ENCODE measurements at places on chromosomes 3 and 15. TPM values are rescaled to one million over a fixed set of nuclear protein-coding genes. Genes with fewer than 3 reads are reported as not detected.

The CHL1 gene
- total RNA-seq = 13.0 TPM

The NR1I2 gene
- 10.5 TPM for total RNA-seq

The SAMMSON gene
- total RNA-seq = 4.9 TPM

GRCh38 chr3:35908366-35909232, 269.3 kb downstream of the ARPP21 start:
- DNase-seq = peak; percentile 67
- no peaks in the 10 kb centered on the region for H3K4me1 ChIP-seq
- no peak overlapping the region for H3K27ac ChIP-seq
- no peaks in the 10 kb centered on the region for H3K27me3 ChIP-seq

The FSD2 gene
- not detected for total RNA-seq

The NRROS gene
- total RNA-seq = 1.7 TPM

The BBX gene
- 62.0 TPM for total RNA-seq

The PGBD4 gene
- 0.89 TPM for total RNA-seq

DNA sequence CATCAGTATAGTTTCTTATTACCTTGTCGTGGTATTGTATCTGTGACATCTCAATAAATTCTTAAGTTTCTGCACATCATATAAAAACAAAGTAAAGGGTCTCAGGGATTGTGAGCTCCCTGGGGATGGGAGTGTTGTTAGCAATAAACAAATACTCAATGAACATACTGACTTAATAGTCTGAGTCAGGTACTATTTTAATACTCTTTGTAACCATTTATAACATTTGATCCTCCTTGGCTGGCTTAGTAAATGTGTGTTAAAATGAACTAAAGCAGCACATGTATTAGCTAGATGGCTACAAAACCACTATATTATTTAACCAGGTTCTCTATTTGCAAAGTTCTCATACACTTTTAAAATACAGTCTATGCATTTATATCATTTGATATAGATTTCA, 1.8 kb downstream of the ICE2 start:
- no peaks in the 10 kb centered on the region for H3K27me3 ChIP-seq
- peaks cover 26% of the 10 kb centered on the region for H3K36me3 ChIP-seq
- H3K4me1 ChIP-seq = peaks cover 52% of the 10 kb centered on the region
- no peak overlapping the region for H3K27ac ChIP-seq

DNA sequence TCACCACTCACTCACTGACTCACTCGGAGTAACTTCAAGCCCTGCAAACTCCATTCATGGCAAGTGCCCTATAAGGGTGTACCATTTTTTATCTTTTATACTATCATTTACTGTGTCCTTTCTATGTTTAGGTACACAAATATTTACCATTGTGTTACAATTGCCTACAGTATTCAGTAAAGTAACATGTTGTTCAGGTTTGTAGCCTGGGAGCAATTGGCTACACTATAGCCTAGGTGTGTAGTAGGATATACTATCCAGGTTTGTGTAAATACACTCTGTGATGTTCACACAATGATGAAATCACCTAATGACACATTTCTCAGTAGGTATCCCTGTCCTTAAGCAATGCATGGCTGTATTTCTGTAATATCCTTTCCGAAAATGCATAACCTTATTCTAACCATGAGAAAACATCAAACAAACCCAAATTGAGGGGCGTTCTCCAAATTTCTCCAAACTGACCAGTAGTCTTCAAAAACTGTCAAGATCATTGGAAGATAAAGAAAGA, 17.9 kb upstream of the CNOT10 start:
- no peak for DNase-seq
- H3K4me3 ChIP-seq = no peak overlapping the region
- no peaks in the 10 kb centered on the region for H3K27me3 ChIP-seq
- H3K27ac ChIP-seq = no peak overlapping the region

DNA sequence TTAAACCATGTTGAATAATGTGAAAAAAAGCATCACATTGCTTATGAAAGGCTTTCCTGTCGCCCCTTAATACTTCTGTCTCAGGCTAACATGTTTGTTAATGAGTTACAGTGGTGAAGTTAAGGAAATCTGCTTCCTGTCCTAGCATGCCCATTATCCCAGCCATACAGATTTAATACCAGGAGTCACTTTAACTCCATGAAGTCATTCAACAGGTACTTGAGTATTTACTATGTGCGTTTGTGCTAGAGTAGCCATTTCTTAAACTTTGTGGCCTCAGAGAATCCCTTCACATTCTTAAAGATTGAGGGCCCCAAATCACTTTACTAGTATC, 10.1 kb upstream of the SETD5 start:
- peaks cover 93% of the 10 kb centered on the region for H3K36me3 ChIP-seq
- H3K27ac ChIP-seq = no peak overlapping the region
- H3K4me1 ChIP-seq = peaks cover 8% of the 10 kb centered on the region
- no peak overlapping the region for H3K4me3 ChIP-seq
- no peaks in the 10 kb centered on the region for H3K27me3 ChIP-seq

The TYRO3 gene
- total RNA-seq = 16.9 TPM

- peak; percentile 63 for DNase-seq
- H3K27me3 ChIP-seq = peaks cover 37% of the 10 kb centered on the region
- H3K36me3 ChIP-seq = no peaks in the 10 kb centered on the region
- no peak overlapping the region for H3K4me3 ChIP-seq
- H3K4me1 ChIP-seq = peaks cover 10% of the 10 kb centered on the region
These were observed 3.3 kb downstream of the GABRG3 start for GRCh38 chr15:26974120-26974780.

- no peak for DNase-seq
- H3K4me1 ChIP-seq = no peaks in the 10 kb centered on the region
- no peaks in the 10 kb centered on the region for H3K27me3 ChIP-seq
These were observed 108.9 kb downstream of the DUT start for GRCh38 chr15:48440084-48440483.

GRCh38 chr3:51391566-51392354, 675 bp downstream of the RBM15B start:
- H3K4me1 ChIP-seq = peaks cover 93% of the 10 kb centered on the region
- peaks cover 71% of the 10 kb centered on the region for H3K36me3 ChIP-seq
- H3K4me3 ChIP-seq = peak overlapping the region; percentile 91

The CCDC39 gene
- total RNA-seq = not detected

GRCh38 chr3:36175916-36176461, 204.3 kb upstream of the STAC start:
- no peak overlapping the region for H3K27ac ChIP-seq
- DNase-seq = no peak
- H3K4me3 ChIP-seq = no peak overlapping the region
- no peaks in the 10 kb centered on the region for H3K36me3 ChIP-seq
- H3K27me3 ChIP-seq = no peaks in the 10 kb centered on the region
- H3K4me1 ChIP-seq = no peaks in the 10 kb centered on the region

DNA sequence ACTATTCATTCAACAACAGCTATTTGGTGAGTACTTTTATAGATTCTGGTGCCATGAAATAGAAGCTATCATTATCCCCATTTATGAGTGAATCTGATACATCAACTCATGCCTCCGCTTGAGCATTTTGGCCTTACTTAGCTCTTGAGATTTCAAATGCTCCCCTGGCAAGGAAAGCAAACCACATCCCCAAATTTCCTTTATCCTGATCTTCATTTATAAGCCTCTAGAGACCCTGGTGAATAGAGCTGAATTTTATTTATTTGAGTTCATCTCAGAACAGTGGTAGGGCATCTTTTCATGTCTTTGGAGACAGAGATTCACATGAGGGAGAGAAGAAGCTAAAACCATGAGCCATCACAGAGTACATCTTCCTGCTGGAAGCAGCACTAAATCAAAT, 317.2 kb downstream of the SLC9A9 start:
- no peaks in the 10 kb centered on the region for H3K36me3 ChIP-seq
- no peak overlapping the region for H3K27ac ChIP-seq
- H3K27me3 ChIP-seq = no peaks in the 10 kb centered on the region
- no peak for DNase-seq
- H3K4me3 ChIP-seq = no peak overlapping the region
- peaks cover 17% of the 10 kb centered on the region for H3K4me1 ChIP-seq

DNA sequence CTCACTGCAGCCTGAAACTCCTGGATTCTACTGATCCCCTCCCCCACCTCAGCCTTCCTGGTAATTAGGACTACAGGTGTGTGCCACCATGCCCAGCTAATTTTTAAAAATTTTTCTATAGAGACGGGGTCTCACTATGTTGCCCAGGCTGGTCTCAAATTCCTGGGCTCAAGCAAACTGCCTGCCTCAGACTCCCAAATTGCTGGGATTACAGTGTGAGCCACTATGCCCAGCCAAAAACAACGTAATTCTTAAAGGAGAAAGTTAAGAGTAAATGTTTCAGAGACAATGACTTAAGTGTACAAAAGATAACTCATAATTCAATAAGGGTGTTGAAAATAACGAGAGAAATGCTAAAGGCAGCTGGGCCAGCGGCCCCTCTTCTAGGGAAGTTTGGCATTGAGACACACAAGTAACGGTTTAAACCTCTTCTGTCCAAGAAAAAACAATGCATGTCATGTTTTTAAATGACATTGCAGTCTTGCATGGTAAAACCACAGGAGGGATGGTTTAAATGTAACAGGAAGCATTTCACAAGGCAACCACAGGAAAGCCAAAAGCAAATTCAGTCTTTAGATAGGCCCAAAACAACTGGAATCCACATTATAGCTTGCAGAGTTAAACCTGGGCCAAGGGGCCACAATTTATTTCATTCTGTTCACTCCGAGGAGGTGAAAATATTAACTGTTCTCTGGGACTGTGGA, 5.1 kb downstream of the PROK2 start:
- no peak overlapping the region for H3K4me3 ChIP-seq
- no peaks in the 10 kb centered on the region for H3K36me3 ChIP-seq
- H3K27me3 ChIP-seq = peaks cover 11% of the 10 kb centered on the region
- DNase-seq = no peak

GRCh38 chr3:23612296-23612891, 193.4 kb upstream of the UBE2E1 start:
- peaks cover 23% of the 10 kb centered on the region for H3K4me1 ChIP-seq
- peak; percentile 39 for DNase-seq
- H3K27ac ChIP-seq = peak overlapping the region; percentile 66
- peak overlapping the region; percentile 12 for H3K4me3 ChIP-seq

The TGFBR2 gene
- 73.5 TPM for total RNA-seq

- H3K27ac ChIP-seq = no peak overlapping the region
- H3K4me3 ChIP-seq = no peak overlapping the region
- H3K36me3 ChIP-seq = peaks cover 100% of the 10 kb centered on the region
- DNase-seq = no peak
- H3K4me1 ChIP-seq = no peaks in the 10 kb centered on the region
These were observed 18.2 kb downstream of the IDH3A start for GRCh38 chr15:78167227-78167888.

DNA sequence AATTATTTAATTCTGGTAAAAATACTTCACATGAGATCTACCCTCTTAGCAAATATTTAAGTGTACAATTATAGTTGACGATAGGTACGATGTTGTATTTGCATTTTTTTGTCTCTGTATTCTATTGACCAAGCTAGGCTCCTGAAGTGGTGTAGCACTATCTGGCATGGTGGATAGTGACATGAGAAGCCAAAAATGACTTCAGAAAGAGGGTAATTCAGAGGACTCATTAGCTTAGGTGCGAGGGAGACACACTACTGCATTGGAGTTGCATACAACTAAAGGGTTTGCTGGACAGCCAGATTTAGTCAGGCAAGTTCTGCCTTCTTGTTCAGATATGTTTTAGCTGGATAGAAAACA, 50.6 kb downstream of the KBTBD8 start:
- no peak overlapping the region for H3K27ac ChIP-seq
- no peaks in the 10 kb centered on the region for H3K36me3 ChIP-seq
- no peaks in the 10 kb centered on the region for H3K27me3 ChIP-seq
- H3K4me3 ChIP-seq = no peak overlapping the region
- no peak for DNase-seq

GRCh38 chr3:56919137-56919796, 117.5 kb upstream of the ARHGEF3 start:
- H3K27ac ChIP-seq = peak overlapping the region; percentile 26
- H3K4me1 ChIP-seq = peaks cover 11% of the 10 kb centered on the region
- H3K27me3 ChIP-seq = no peaks in the 10 kb centered on the region
- H3K36me3 ChIP-seq = no peaks in the 10 kb centered on the region
- no peak for DNase-seq
- no peak overlapping the region for H3K4me3 ChIP-seq

GRCh38 chr3:72482589-72483321, 365.5 kb downstream of the SHQ1 start:
- H3K27me3 ChIP-seq = no peaks in the 10 kb centered on the region
- no peak overlapping the region for H3K27ac ChIP-seq
- H3K4me1 ChIP-seq = peaks cover 25% of the 10 kb centered on the region
- no peaks in the 10 kb centered on the region for H3K36me3 ChIP-seq

The GOLGA8S gene
- total RNA-seq = not detected

DNA sequence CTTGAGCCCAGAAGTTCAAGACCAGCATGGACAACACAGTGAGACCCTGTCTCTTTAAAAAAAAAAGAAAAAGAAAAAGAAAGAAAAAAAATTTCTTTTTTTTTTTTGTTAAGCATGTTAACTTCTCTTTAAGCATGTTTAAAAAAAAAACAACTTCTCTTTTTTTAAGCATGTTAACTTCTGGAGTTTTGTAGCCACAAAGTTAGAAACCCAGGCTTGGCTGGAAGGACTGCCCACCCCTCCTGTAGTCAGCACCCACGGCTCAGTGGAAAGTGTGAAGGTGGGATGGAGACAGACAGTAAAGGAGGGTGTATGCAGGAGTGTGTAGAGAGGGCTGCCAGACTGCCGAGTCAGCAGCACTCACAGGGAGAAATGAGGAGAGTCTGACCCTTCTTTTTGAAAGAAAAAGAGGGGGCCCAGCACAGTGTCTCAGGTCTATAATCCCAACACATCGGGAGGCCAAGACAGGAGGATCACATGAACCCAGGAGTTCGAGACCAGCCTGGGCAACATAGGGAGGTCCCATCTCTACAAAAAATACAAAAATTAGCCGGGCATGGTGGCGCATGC, 33.2 kb downstream of the GOLGA8S start:
- no peaks in the 10 kb centered on the region for H3K27me3 ChIP-seq

The ANKDD1A gene
- 12.2 TPM for total RNA-seq

The C3orf85 gene
- total RNA-seq = not detected

- H3K4me1 ChIP-seq = no peaks in the 10 kb centered on the region
- no peak for DNase-seq
- H3K27ac ChIP-seq = no peak overlapping the region
- H3K36me3 ChIP-seq = no peaks in the 10 kb centered on the region
- H3K27me3 ChIP-seq = no peaks in the 10 kb centered on the region
These were observed 20.5 kb upstream of the CDIN1 start for GRCh38 chr15:36558921-36559320.

DNA sequence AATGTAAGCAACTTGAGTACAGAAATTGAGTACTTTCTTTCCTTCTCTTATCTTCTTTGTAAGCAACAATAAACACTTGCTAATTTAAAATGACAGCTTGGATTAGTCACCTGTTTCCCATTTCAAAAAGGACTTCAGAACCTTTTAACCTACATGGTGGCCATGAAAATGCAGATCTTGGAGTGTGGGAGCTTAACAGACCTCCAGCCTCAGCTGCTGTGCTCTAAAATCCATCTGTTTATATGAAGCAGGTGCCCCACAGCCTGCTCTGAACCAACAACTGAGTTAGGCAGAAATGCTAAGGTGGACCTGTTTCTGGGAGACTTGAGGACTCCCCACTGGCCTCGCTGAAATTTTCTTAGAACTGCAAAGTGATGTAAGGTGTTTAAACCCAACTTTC, 91.1 kb upstream of the TNIK start:
- no peak for DNase-seq
- H3K4me3 ChIP-seq = no peak overlapping the region
- no peaks in the 10 kb centered on the region for H3K36me3 ChIP-seq
- H3K27ac ChIP-seq = no peak overlapping the region
- no peaks in the 10 kb centered on the region for H3K4me1 ChIP-seq
- no peaks in the 10 kb centered on the region for H3K27me3 ChIP-seq

The MESP2 gene
- not detected for total RNA-seq

The FBXW12 gene
- not detected for total RNA-seq
